ENCODE measurements at places on chromosomes 13 and 19.

GRCh38 chr13:109788372-109789111 is 2.2 kb upstream of the IRS2 start:
- no peak for DNase-seq

DNA sequence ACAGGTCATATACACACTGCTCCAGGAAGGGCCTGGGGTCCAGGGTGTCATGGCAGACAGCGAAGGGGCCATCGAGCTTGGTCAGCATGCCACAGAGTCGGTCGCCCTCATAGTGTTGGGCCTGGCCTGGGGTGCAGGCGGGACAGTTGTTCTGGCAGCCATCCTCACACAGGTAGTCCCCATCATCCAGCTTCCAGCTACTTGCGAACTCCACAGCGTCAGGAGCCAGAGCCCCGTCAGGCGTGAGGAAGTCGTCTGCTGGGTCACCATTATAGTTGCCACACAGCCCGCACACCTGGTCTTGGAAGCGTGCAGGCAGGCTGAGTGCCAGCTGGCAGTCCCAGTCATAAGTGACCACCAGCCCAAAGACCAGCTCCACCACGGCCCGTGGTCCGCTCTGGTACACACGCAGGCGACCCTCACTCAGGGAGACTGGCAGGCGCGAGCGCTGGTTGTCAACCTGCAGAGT is 16.2 kb downstream of the FCGBP start:
- no peak for DNase-seq

GRCh38 chr19:30710721-30711120 is 338.5 kb downstream of the ZNF536 start:
- DNase-seq = no peak

- no peak for DNase-seq
Measured at GRCh38 chr19:57010541-57010940, 109.2 kb upstream of the USP29 start.

- DNase-seq = no peak
Measured at GRCh38 chr19:5814123-5814851, 9.4 kb downstream of the NRTN start.

GRCh38 chr19:33428627-33429125 is 55.2 kb downstream of the CEBPG start:
- no peak for DNase-seq

DNA sequence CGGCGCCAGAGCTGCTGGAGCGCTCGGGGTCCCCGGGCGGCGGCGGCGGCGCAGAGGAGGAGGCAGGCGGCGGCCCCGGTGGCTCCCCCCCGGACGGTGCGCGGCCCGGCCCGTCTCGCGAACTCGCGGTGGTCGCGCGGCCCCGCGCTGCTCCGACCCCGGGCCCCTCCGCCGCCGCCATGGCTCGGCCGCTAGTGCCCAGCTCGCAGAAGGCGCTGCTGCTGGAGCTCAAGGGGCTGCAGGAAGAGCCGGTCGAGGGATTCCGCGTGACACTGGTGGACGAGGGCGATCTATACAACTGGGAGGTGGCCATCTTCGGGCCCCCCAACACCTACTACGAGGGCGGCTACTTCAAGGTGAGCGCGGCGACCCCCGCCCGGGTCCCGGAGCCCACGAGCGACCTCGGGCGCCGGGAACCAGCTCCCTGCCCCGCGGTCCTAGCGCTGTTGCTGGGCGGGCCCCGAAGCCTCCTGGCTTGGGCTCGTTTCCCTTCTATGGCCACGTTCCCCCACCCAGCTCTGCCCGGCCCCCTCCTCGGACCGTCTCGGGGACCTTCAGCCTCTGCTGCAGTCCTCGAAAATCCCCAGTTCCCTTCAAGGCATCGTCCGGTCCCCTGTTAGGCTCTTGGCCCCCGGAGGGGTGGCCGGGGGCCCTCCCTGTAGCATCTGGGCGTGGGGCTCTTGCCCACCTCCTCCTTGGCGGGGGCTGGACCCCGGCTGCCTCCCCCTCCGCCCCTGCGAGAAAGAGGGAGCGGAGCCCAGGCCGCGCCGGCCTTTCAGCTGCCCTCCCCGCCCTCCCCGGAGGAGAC is at the start of gene CDC34:
Gene CDC34, plus strand, starts transcription at position 8 of the 808 bp plus-strand sequence. Its CDS starts 172 bp downstream, at position 180.
- no peak for DNase-seq

DNA sequence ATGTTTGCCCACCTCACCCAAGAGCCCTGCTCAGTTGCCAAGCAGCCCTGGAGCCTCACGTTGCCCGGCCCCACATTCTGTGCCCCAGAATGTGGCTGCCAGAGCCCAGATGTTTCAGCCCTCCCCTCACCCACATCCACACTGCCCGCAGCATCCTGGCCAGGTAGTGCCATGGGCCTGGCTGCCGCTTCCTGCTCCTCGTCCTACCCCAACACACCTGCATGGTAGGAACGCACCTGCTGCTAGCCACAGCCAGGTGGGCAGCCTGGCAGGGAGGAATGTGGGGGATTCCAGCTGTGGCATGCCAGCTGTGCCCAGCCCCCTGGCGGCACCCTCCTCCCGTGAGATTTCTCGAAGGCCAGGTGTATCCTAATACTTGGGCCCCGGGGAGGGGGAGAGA is 7.5 kb upstream of the NFIX start:
- DNase-seq = no peak

GRCh38 chr19:4366666-4367335 is 23.4 kb downstream of the MPND start:
- no peak for DNase-seq

- DNase-seq = no peak
Measured at GRCh38 chr19:8245869-8246835, 37.0 kb downstream of the CERS4 start.

- no peak for DNase-seq
Measured at GRCh38 chr13:87677043-87677495, 5.9 kb downstream of the SLITRK5 start.

- DNase-seq = no peak
Measured at GRCh38 chr13:78372581-78372980, 230.8 kb downstream of the POU4F1 start.

GRCh38 chr13:33125821-33126570 is 109.8 kb downstream of the KL start:
- peak; percentile 76 for DNase-seq

DNA sequence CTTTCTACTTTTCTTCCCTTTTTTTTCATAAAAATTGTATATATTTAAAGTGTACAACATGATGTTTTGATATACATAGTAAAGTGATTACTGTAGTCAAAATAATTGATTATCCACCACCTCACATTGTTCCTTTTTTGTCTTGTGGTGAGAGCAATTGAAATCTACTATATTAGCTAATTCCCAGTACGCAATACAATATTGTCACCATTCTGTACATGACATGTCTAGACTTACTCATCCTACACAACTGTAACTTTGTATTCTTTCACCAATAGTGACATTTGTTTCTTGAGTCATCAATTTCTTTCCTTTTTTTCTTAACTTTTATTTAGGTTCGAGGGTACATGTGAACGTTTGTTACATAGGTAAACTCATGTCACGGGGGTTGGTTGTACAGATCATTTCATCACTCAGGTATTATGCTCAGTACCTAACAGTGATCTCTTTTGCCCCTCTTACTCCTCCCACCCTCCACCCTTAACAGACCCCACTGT is 265.2 kb downstream of the KCNRG start:
- DNase-seq = no peak

DNA sequence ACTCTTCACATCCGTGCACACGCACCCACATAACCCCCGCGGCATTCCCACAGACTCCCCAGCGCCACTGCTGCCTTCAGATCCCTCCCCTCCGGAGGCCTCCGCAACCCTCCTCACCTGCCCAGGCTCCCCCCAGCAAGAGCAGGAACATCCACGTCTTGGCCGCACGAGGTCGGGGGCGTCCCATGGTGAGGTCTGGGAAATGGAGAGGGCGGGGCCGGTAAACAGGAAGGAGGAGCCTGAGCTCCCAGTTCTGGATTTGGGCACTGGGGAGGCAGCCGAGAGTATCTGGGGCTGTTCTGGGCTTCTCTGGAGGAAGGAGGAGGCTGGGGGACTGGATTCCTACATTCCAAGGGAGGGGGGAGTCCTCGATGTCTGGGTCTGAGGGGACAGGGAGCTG is 423 bp downstream of the KLK8 start:
- DNase-seq = no peak

DNA sequence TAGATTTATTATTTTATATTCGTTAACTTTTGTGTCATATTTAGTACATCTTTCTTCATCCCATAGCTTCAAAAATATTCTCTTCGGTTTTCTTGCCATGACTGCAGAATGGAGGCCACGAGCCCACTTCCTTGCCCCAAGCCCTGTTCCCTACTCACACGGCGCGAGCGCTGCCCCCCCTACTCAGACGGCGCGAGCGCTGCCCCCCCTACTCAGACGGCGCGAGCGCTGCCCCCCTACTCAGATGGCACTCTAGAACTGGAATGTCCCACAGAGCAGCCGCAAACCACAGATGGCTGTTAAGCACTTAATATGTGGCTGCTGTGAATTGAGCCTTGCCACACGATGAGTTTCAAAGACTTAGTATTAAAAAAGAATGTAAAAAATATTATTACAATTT is 102.2 kb upstream of the PEG3 start:
- DNase-seq = no peak

DNA sequence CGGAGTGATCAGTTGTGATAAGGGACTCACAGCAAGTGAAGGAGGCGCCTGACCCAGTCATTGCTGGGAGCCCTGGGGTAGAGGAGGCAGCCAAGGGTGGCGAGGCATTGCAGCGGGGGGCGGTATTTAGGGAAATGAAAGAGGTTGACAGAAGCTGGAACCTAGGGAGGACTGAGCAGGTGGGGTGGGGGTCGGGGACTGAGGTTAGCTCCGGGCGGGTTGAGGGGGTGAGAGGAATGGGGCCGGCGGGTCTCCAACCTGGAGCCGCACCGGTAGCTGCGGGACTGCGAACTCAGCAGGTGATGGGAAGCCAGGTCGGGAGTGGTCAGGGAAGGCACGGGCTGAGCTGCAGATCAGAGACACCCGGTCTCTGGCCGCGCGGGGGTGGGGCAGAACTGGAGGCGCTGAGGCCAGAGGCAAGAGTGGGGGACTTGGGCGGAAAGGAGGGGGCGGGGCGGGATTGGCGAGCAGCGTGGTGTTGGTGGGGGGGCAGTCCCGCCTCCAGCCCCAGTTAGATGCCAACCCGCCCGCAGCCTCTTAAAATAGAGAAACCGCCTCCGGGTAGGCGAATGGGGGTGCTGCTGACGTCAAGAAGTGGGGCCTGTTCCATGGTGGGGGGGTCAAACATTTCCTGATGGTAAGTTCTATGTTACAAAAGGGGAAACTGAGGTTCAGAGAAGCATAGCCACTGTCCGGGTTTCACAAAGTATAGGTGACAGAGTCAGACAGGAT is 1.5 kb downstream of the MAST3 start:
- no peak for DNase-seq

DNA sequence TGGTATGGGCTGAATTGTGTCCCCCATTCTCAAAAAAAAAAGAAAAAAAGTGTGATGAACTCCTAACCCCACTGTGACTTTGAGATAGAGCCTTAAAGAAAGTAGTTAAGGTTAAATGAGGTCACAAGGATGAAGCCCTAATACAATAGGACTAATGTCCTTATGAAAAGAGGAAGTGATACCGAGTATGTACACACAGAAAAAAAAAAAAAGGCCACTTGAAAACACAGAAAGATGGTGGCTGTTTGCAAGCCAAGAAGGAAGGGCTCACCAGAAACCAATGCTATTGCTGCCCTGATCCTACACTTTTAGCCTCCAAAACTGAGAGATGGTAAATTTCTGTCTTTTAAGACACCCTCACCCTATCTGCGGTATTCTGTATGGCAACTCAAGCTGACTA is 955.6 kb downstream of the PCDH17 start:
- no peak for DNase-seq

DNA sequence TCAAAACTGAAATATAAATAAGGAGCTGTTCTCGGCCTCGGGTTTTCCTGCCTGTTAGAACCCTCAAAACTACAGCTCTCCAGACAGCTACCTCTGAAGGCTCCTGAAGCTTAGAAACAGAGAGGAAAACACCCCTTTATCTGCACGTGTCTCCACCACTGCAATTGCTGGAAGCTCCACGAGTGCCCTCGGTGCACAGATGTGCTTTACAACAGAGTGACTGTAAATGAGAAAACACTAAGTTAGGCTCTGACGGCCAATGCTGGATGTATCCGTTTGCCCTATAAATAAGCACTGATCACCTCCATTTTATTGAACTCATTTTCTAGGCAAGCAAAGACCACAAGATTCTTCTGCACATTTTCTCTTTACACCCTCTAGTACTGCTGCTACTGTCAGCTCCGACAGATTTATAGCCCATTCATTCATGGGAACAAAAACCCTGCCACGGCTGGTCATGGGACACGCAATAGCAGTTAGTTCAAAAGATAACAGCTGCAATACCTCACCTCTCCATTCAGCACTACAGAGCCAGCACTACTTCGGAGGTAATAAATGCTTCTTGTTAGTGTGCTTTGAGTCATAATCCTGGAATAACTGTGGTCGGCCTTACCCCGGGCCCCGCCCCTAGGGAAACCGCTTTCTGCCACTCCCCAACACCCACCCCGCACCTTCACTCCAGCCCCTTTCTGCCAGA is 241.1 kb upstream of the ZNF507 start:
- DNase-seq = peak; percentile 87

DNA sequence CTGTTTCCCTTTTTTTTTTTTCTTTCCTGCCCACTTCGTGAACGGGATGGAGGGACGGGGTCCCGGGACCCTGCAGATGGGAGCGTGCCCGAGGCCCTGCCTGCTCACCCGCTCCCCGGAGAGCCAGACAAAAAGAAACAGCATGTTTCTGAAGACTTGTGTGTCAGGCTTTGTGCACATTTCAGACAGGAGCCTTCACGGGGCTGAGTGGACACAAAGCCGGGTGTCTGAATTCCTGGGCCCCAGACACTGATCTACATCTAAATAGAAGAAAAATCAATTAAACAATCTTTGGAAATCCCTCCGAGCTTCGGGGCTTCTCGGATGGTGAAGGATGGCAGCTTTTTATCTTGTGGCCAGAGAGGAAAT is 4.2 kb downstream of the PGPEP1 start:
- no peak for DNase-seq

GRCh38 chr19:18418483-18419194 is 559 bp upstream of the SSBP4 start:
- DNase-seq = no peak

Data from retinal pigment epithelial cell (primary cell).